ENCODE measurements at places on chromosomes 6 and 20.
A peak's percentile ranks its signal among the peaks of the same experiment; 100 is the strongest.

DNA sequence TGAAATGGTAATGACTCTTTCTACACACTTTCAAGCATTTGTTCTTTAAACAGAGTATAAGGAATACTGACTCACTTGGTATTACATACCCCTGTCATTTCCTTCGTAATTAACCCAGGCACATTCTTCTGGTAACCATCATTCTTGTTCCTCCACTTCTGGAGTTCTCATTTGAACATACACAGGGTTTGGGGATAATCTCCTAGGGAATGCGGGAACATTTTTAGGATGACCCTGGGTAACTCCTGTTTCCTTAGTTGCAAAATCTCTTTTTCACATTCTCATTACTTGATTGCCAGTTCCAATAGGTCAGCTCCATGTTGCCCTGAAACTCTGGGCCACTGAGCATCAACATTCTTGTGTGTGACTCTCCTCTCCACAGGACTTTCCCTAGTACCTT lies 51.5 kb upstream of the E2F3 start:
- DNase-seq, result no peak

DNA sequence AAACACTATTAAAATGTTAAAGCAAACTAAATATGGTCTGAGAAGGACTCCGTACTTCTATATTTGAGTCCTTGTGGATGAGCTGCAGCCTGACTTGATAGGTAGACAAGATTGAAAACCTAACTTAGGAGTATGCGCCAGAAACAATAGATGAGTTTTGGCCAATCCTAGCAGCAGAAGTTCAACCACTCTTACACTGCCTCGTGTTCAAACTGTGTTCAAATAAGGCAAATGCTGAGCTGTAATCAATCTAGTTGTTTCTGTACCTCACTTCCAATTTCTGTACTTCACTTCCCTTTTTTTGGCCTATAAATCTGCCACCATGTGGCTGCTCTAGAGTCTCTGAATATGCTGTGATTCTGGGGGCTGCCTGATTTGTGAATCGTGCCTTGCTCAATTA lies 13.2 kb upstream of the SERINC1 start:
- DNase-seq, result no peak

DNA sequence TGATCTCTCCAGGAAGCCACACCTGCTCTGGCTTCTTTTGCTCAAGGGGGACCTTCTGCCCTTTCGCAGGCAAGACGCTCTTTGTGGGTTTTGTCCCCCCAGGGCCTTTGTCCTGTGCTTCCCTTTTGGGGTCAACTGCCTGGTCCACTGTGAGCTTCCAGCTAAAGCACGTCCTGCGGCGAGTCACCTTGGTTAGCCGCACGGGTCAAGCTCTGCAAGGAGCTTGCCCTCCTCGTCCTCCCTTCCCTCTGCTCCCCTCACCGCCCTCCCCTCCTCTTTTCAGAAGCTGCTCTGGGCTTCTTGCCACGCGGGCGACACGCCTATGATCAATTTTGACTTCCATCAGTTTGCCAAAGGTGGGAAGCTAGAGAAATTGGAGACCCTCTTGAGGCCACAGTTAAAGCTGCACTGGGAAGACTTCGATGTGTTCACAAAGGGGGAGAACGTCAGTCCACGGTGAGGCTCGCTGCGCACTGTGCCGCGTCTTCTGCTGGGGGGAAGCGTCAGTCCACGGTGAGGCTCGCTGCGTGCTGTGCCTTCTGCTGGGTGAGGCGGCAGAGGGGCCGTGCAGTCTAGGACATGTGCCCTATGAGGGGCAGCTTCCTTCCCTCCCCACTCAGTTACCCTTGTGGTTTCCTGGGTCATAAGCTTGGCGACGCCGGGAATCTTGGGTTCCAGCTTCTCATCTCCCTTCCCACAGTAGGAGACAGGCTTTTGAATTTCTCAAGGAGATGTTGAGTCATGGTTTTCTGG lies 80.2 kb downstream of the SYNJ2 start:
- DNase-seq, result no peak

- DNase-seq, result no peak
These were observed 26.2 kb upstream of the MRPS18A start for GRCh38 chr6:43713643-43714310.

DNA sequence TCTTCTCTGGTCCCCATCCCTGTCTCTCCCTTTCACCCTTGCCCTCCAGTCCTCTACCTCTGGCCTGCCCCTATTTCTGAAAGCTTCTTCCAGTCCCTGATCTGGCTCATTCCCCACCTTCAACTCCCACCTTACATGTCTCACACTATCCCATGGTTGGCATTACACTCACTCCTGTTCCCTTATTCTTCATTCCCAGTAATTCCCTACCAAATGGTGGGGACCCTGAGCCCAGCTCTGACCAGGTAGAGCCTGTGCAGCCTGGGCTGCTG lies 6.4 kb downstream of the TP53INP2 start:
- no peak for DNase-seq

GRCh38 chr6:134821397-134821796 lies 128.5 kb downstream of the ALDH8A1 start:
- DNase-seq, result no peak

- DNase-seq, result no peak
These were observed 30.2 kb upstream of the IL17A start for GRCh38 chr6:52155791-52156576.

DNA sequence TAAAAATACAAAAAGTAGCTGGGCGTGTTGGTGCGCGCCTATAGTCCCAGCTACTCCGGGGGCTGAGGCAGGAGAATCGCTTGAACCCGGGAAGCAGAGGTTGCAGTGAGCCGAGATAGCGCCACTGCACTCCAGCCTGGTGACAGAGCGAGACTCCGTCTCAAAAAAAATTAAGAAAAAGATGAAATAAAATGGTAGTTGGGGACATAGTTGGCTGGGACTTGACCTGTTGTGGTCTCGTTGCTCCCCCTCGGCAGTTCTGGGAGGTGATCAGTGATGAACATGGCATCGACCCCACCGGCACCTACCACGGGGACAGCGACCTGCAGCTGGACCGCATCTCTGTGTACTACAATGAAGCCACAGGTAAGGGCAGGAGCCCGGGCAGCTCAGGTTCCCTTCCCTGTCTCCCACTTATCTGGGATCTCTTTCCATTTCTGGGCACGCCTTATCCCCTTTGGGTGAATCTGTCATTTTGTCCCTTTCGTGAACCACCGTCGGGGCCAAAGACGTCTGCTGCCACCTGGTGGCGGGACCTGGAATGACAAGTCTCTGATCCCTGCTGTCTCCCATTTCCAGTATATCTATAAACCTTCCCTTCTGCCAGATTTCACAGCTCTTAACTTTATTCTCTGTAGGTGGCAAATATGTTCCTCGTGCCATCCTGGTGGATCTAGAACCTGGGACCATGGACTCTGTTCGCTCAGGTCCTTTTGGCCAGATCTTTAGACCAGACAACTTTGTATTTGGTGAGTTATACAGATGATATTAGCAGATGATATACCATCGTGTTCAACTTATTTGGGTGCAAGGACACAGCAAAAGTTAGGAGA lies 2.3 kb downstream of the TUBB start:
- DNase-seq, result peak; percentile 85

DNA sequence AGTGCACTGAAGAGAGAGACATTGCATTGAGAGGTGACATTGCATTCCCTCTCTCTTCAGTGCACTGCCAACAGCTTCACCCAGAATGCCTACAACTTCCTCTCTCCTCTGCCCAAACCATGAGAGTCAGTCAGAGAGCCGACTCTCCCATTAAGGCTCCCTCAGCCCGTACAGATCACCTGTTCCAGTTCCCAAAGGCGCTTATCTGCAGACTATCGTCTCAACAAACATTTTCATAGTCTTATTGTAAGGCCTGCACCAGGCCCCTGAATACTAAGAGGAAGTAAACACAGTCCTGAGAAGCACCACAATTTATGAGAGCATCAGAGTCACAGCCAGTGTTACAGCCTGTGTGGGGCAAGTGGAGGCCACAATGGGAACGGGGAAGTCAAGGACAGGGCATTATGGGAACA lies 53.7 kb downstream of the GFOD1 start:
- DNase-seq, result no peak

- peak; percentile 85 for DNase-seq
These were observed 223.2 kb upstream of the ECI2 start for GRCh38 chr6:4358414-4359107.

- no peak for DNase-seq
These were observed 47.3 kb downstream of the SLC35D3 start for GRCh38 chr6:136969433-136969832.

- DNase-seq, result no peak
These were observed 66.3 kb downstream of the NCOA3 start for GRCh38 chr20:47568019-47568418.

All from uterus (tissue), 4 donors.